ENCODE measurements at places on chromosomes 11 and 22.

- DNase-seq: no peak
These were observed 118.9 kb downstream of the MSANTD4 start for GRCh38 chr11:105903113-105903512.

- no peak for DNase-seq
These were observed 1.6 kb upstream of the PHLDA2 start for GRCh38 chr11:2930704-2931419.

GRCh38 chr11:134052988-134053945 is 15.6 kb upstream of the JAM3 start:
- no peak for DNase-seq

- no peak for DNase-seq
These were observed 29.8 kb downstream of the SREBF2 start for GRCh38 chr22:41862530-41863266.

GRCh38 chr11:65210361-65210731 is 28.6 kb downstream of the CAPN1 start:
- no peak for DNase-seq

GRCh38 chr11:112670806-112671570 is 290.2 kb upstream of the NCAM1 start:
- no peak for DNase-seq

DNA sequence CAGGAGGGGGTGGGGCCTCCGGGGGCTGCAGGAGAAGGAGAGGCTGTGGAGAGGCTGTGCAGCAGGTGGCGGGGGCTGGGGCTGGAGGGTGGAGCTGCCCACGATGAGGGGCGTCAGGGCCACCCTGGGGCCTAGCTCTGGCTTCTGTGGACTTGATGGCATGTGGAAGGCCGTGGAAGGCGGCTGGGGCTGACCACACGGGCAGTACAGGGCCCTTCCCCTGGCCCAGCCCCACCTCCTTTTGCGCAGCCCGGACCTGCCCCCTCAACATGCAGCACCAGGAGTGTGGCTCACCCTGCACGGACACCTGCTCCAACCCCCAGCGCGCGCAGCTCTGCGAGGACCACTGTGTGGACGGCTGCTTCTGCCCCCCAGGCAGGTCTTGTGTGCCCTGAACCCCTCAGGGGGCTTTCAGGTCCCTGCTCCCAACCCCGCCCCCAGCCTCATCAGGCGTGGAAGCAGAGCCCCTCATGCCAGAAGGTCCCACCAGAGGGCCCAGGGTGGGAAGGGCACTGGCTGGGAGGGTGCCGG is 6.1 kb downstream of the MUC5B start:
- DNase-seq: no peak

DNA sequence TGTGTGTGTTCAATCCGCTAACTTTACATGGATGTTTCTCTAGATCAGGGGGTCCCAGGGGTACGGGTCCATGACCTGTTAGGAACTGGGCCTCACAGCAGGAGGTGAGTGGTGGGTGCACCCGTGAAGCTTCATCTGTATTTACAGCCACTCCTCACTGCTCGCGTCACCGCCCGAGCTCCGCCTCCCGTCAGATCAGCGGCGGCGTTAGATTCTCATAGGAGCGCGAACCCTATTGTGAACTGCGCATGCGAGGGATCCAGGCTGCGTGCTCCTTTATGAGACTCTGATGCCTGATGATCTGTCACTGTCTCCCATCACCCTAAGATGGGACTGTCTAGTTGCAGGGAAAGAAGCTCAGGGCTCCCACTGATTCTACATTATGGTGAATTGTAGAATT is 31.9 kb downstream of the MRGPRD start:
- DNase-seq: no peak

GRCh38 chr11:69894181-69894611 is 75.0 kb upstream of the FGF3 start:
- DNase-seq: no peak

DNA sequence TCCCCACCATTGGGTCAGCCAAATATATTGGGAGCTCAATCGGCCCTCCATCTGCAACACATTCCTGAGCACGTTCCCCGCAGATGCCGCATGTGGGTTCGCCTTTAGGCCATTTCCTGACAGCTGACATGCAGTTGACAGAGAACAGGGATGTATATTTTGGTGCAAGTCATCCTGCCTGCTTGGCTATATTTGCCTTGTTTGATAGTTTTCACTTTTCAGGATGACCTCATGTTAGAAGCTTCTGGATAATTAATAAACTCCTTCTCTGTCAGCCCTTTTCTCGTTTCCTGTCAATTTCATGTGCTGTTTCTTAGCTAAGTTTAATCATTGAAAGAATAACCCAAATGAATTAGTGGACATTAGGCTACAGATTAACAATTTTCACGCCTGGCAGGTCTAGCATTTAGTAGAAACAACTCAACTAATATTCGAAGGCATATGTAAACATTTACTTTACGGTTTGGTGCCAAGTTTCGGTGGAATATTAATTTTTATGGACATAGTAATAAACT is 105.8 kb upstream of the SLC5A12 start:
- no peak for DNase-seq

- DNase-seq: no peak
These were observed 27.4 kb downstream of the SLC43A1 start for GRCh38 chr11:57487920-57488659.

GRCh38 chr22:46777609-46777970 is 15.1 kb downstream of the TBC1D22A start:
- no peak for DNase-seq

GRCh38 chr11:35424157-35424940 is 5.0 kb upstream of the SLC1A2 start:
- no peak for DNase-seq

- no peak for DNase-seq
These were observed 28.4 kb downstream of the CCDC90B start for GRCh38 chr11:83257761-83258168.

DNA sequence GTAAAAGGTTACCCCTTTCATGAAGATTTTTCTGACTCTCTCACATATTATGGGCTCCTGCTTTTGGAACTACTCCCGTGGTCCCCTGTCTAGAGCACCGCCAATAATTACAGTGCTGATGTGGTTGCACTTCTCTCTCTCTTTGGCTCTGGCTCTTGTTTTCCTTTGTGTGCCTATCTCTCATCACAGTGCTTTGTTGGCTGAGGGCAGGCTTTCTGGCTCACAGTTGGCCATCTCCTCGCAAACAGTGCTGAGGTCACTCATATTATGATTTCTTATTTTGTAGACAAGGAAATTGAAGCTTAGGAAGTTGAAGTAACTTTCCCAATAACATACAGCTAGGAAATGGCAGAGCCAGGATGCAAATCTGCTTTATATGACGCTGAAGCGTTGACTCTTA is 192.5 kb downstream of the DDX10 start:
- DNase-seq: no peak

DNA sequence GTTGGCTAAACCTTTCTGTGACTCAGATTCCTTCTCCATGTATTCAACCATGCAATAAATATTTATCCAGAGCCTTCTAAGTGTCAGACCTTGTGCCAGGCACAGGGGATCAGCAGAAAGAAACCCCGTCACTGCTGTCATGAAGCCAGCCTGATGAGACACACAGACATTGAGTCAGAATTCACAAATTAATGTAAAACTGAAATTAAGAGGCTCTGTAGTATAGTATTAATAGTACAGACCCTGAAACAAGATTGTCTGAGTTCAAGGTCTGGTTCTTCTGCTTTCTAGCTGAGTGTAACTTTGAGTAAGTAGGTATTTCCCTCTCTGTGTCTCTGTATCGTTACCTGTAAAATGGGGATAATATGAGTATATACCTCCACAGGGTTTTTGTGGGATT is 46.9 kb downstream of the ME3 start:
- DNase-seq: no peak

GRCh38 chr11:112786196-112786595 is 175.0 kb upstream of the NCAM1 start:
- DNase-seq: no peak

DNA sequence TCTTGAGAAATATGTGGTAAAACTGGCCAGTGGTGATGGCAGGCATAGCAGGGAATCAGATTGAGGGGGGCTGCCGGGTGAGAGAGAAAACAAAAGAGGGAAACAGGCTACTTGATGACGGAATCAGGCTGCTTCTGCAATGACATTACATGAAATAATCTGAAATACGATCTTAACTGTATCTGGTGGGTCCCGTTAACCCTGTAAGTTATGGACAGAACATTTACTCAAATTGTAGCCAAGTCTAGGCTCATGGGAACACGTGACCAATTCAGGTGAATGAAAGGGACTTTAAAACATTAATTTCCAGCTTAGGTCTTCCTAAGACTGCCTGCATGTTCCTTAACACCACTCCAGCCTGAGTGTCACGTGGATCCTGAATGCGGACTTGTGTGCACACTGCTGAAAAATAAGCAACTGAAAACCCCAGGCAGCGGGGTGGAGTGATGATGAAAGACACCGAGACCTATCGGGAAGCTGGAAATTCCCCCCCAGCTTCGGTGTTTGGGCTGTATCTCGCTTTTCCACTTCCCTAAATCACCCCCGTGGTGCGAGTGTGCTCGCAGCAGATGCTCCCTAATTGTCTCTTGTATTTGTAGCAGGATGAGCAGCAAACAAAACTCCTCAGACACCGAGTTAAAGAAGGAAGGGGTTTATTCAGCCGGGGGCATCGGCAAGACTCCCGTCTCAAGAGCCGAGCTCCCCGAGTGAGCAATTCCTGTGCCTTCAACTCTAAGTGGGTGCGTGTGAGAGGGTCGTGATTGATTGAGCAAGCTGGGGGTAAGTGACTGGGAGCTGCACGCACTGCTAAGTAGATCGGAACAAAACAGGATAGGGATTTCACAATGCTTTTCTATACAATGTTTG is 145.0 kb upstream of the GRK3 start:
- DNase-seq: no peak

- DNase-seq: no peak
These were observed 580.5 kb downstream of the INSC start for GRCh38 chr11:15695096-15695721.

GRCh38 chr22:38953091-38953490 is 4.3 kb upstream of the APOBEC3A start:
- DNase-seq: no peak

- DNase-seq: no peak
These were observed 126.1 kb upstream of the TEAD1 start for GRCh38 chr11:12547953-12548650.

GRCh38 chr11:133663135-133663985 is 131.1 kb upstream of the OPCML start:
- DNase-seq: no peak
